Smooth muscle cell of the umbilical artery (primary cell): ENCODE measurements at places on chromosomes 2 and 18. TPM values are rescaled to one million over a fixed set of nuclear protein-coding genes. Genes with fewer than 3 reads are reported as not detected.

ZNF396 gene
- 0.65 and 1.8 TPM in 2 replicates for total RNA-seq

BUB1 gene
- total RNA-seq: 3.6 and 26.9 TPM in 2 replicates

RFX8 gene
- 3.3 and 21.0 TPM in 2 replicates for total RNA-seq

SUMO1 gene
- 96.6 and 120 TPM in 2 replicates for total RNA-seq

MC2R gene
- not detected in 2 replicates for total RNA-seq

CREG2 gene
- 0.30 and 0.46 TPM in 2 replicates for total RNA-seq

PROKR1 gene
- total RNA-seq: not detected in 2 replicates

DHRS9 gene
- total RNA-seq: 0.09 TPM in 1 of 2 replicates, not detected in the other

ARHGEF4 gene
- 7.1 and 7.4 TPM in 2 replicates for total RNA-seq

CSRNP3 gene
- 2.7 and 3.9 TPM in 2 replicates for total RNA-seq

CXCR1 gene
- not detected in 2 replicates for total RNA-seq

SERPINB4 gene
- total RNA-seq: 0.09 TPM in 1 of 2 replicates, not detected in the other

IL36G gene
- not detected in 2 replicates for total RNA-seq

UPP2 gene
- not detected in 2 replicates for total RNA-seq

NPPC gene
- total RNA-seq: not detected in 2 replicates

GCA gene
- 11.0 and 11.5 TPM in 2 replicates for total RNA-seq

DGKD gene
- total RNA-seq: 9.2 and 14.9 TPM in 2 replicates

MOCOS gene
- total RNA-seq: 11.3 and 23.3 TPM in 2 replicates

POU3F3 gene
- total RNA-seq: not detected in 2 replicates

GLI2 gene
- 14.9 and 19.0 TPM in 2 replicates for total RNA-seq

DLX1 gene
- total RNA-seq: 0.55 TPM in 1 of 2 replicates, not detected in the other
